Body of pancreas (tissue), 4 donors: ENCODE measurements at places on chromosomes 4 and X. TPM values are rescaled to one million over a fixed set of nuclear protein-coding genes. Genes with fewer than 3 reads are reported as not detected.

GRCh38 chr4:98383431-98384106, 122.4 kb downstream of the RAP1GDS1 start:
- no peaks in the 10 kb centered on the region for H3K27me3 ChIP-seq
- no peak for DNase-seq
- peaks cover 6% of the 10 kb centered on the region for H3K4me1 ChIP-seq
- no peaks in the 10 kb centered on the region for H3K36me3 ChIP-seq
- H3K27ac ChIP-seq, result no peak overlapping the region

- no peaks in the 10 kb centered on the region for H3K36me3 ChIP-seq
- no peak overlapping the region for H3K4me3 ChIP-seq
- no peak for DNase-seq
- H3K4me1 ChIP-seq, result no peaks in the 10 kb centered on the region
Observed at GRCh38 chrX:96615448-96615847, 69.2 kb upstream of the DIAPH2 start.

GRCh38 chr4:110798687-110799086, 175.8 kb upstream of the PITX2 start:
- no peak overlapping the region for H3K4me3 ChIP-seq
- no peaks in the 10 kb centered on the region for H3K36me3 ChIP-seq
- no peak for DNase-seq
- H3K4me1 ChIP-seq, result no peaks in the 10 kb centered on the region
- no peaks in the 10 kb centered on the region for H3K27me3 ChIP-seq
- no peak overlapping the region for H3K27ac ChIP-seq

DNA sequence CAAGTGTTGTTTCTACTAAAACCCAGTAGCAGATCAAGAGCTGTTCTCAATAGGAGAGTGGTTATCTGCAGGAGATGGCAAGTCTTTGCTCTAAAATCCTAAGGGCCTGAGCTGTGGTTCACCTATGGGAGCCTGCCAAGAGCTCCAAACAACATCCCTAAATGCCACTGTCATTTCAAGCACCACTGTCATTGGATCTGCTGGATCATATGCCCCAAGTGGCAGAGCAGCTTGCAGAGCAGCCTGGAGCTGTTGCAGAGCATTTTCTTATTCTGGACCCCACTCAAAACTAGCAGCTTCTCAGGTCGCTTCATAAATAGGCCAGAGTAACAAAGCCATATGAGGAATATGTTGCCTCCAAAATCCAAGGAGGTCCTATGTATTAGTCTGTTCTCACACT, 59.6 kb downstream of the KANTR start:
- no peak overlapping the region for H3K27ac ChIP-seq
- no peaks in the 10 kb centered on the region for H3K27me3 ChIP-seq
- H3K4me3 ChIP-seq, result no peak overlapping the region
- no peak for DNase-seq

- H3K27me3 ChIP-seq, result no peaks in the 10 kb centered on the region
- no peaks in the 10 kb centered on the region for H3K4me1 ChIP-seq
- H3K36me3 ChIP-seq, result no peaks in the 10 kb centered on the region
- H3K27ac ChIP-seq, result no peak overlapping the region
- H3K4me3 ChIP-seq, result no peak overlapping the region
Observed at GRCh38 chrX:38407126-38407525, 54.7 kb downstream of the OTC start.

DNA sequence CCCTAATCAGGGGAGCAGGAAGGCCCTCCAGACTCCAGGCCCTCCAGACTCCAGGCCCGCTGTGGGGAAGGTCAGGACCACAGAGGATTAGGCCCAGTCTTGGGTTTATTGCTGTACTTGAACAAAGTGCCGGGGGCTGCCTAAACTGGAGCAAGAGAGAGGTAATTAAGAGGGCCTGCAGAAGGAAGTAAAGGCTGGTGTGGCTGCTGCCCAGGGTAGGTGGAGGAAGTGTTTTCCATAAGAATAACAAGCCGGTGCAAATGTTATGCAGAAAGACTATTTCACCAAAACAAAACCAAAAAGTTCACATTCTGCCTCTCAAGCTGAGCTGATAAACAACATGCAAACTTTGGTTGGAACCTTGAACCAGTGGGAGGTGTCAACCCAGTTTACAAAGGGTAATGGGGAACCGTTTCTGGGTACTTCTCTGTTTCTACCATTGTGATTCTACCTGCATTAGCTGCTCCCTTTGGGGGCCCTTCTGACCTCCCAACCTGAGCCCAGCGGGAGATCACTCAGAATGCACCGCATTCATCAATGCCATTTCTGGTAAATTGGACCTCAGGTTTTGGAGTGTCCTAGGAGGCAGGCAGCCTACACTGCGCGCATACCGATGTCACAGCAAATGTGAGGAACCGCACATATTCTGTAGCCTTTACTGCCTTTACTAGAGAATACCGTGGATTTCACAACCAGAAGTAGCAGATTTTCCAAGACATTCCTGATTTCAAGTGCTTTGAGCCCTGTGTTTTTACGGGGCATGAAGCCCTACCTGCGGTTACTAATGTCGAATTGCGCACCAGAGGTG, 59.7 kb upstream of the BCOR start:
- H3K27me3 ChIP-seq, result no peaks in the 10 kb centered on the region
- no peak overlapping the region for H3K4me3 ChIP-seq
- H3K36me3 ChIP-seq, result no peaks in the 10 kb centered on the region
- DNase-seq, result no peak
- peak overlapping the region; percentile 72 for H3K27ac ChIP-seq

- no peaks in the 10 kb centered on the region for H3K36me3 ChIP-seq
- H3K27ac ChIP-seq, result no peak overlapping the region
- DNase-seq, result no peak
Observed at GRCh38 chr4:174023641-174024040, 259.8 kb downstream of the FBXO8 start.

- DNase-seq, result no peak
- H3K36me3 ChIP-seq, result no peaks in the 10 kb centered on the region
- H3K27me3 ChIP-seq, result no peaks in the 10 kb centered on the region
- H3K27ac ChIP-seq, result no peak overlapping the region
- no peaks in the 10 kb centered on the region for H3K4me1 ChIP-seq
- H3K4me3 ChIP-seq, result no peak overlapping the region
Observed at GRCh38 chr4:57333684-57334083, 223.5 kb upstream of the IGFBP7 start.

GRCh38 chr4:134695433-134695832, 493.8 kb upstream of the PABPC4L start:
- DNase-seq, result no peak
- H3K4me1 ChIP-seq, result no peaks in the 10 kb centered on the region

GRCh38 chrX:153396320-153397195, 4.6 kb downstream of the PNMA6E start:
- no peaks in the 10 kb centered on the region for H3K27me3 ChIP-seq
- H3K4me3 ChIP-seq, result no peak overlapping the region
- H3K4me1 ChIP-seq, result no peaks in the 10 kb centered on the region
- no peak overlapping the region for H3K27ac ChIP-seq

GRCh38 chr4:138226351-138226750, 15.8 kb downstream of the SLC7A11 start:
- H3K36me3 ChIP-seq, result no peaks in the 10 kb centered on the region
- H3K4me3 ChIP-seq, result no peak overlapping the region

DNA sequence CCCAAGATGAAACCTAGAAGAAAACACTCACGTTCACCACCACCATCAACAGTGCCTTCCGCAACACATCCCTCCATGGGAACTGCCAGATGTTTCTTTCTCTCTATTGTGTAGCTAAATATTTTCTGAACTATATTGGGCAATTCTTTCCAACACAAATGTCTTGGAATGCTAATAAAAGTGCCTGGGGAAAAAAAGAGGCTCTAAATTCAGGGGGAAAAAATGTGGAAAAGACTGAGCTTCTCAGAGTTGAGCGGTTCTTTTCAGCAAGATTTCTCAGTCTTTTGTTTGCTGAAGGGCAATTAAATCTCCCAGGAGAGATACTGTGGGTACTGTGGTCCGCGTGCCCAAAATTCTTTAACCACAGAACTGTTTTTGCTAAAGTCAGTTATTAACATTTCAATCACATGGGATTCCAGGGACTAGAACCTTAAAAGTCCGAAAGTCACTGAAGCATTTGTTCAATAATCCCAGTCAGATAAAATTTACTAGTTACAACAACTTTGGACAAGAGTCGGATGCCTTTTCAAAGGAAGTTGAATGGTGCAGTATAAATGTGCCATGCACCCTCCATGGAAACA, 51.9 kb upstream of the DHRSX start:
- peak overlapping the region; percentile 32 for H3K27ac ChIP-seq
- H3K36me3 ChIP-seq, result no peaks in the 10 kb centered on the region
- peaks cover 11% of the 10 kb centered on the region for H3K4me1 ChIP-seq
- no peak overlapping the region for H3K4me3 ChIP-seq
- DNase-seq, result no peak

GRCh38 chr4:97558204-97558778, 585.0 kb downstream of the STPG2 start:
- DNase-seq, result no peak
- no peaks in the 10 kb centered on the region for H3K27me3 ChIP-seq
- no peak overlapping the region for H3K27ac ChIP-seq
- H3K36me3 ChIP-seq, result no peaks in the 10 kb centered on the region
- H3K4me3 ChIP-seq, result no peak overlapping the region
- H3K4me1 ChIP-seq, result no peaks in the 10 kb centered on the region

DNA sequence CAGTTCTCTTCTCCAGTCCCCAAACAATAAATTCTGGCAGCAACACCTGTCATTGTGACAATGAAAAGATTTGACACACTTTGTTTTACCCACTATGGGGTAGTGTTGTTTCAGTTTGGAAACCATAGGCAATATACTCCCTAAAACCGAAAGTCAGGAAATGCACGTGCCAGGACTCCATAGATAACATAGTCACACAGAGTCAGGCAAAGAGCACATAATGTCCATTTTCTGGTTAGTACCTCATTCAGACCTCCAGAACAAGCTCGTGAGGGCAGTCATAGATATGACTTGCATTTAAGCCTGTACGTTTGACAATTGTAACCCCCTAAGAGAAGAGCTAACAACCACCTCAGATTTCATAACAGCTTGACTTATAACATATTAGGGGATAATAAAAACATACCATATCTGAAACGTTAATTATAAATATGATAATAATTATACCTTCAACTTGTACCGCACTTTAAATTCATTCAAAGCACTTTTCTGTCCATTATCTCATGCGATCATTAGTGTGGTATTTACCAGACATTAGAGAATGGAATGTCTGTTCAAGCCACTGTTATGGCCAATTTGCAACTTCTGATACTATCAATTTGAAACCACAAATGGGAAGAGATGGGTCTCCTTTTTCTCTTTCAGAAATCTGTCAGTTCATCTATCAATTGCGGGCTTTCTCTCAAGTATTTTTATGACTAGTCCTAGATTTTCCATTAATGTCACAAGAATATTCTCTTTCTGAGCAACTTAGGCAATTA, 147.4 kb downstream of the LDB2 start:
- no peak overlapping the region for H3K27ac ChIP-seq
- H3K27me3 ChIP-seq, result no peaks in the 10 kb centered on the region
- no peaks in the 10 kb centered on the region for H3K4me1 ChIP-seq
- DNase-seq, result no peak
- H3K36me3 ChIP-seq, result no peaks in the 10 kb centered on the region

DNA sequence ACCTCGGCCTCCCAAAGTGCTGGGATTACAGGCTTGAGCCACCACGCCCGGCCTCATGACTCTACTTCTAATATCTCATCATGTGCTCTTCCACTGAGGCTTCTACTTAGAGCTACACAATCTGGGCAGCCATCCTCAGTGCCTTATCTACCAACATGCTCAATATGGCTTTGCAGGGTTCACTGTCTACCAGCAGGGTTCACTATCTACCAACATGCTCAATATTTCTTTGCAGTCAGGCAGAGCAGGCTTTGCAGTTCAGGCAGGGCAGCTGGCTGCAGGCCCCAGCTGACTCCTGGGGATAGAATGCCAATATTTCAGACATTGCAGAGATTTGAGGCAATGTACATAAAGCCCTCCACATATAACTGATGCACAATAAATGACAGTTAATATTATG, 47.5 kb downstream of the PKD2 start:
- no peaks in the 10 kb centered on the region for H3K27me3 ChIP-seq
- peaks cover 6% of the 10 kb centered on the region for H3K36me3 ChIP-seq
- no peak for DNase-seq
- no peak overlapping the region for H3K4me3 ChIP-seq

DNA sequence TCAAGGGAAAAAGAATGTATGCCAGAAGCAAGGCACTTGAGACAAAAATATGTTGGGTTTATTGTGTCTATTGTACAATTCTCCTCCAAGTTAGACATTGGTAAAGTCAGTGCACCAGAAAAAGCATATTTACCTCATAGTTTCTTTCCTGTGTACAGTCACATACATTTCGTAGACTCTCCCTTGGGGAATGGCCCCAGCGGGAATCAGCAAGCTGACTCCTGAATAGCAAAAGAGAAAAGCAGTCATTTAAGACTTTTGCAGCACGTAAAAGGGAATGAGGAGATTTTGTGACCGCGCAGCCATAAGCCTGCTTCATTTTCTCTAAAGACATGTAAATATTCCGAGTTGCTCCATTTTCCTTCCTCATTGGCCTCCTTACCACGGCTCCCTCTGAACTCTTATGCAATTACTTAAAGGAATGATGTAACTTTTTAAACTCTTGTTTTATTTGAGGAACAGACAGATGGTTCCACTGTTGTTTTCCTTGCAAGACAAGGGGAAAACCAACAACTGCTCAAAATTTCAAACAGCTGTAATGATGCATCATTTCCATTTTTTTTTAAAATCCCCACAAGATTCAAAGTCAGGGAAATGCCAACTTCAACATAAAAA, 332.7 kb downstream of the UNC5C start:
- no peak for DNase-seq
- no peaks in the 10 kb centered on the region for H3K27me3 ChIP-seq
- no peak overlapping the region for H3K27ac ChIP-seq

- H3K4me3 ChIP-seq, result no peak overlapping the region
- H3K36me3 ChIP-seq, result no peaks in the 10 kb centered on the region
- no peaks in the 10 kb centered on the region for H3K27me3 ChIP-seq
- H3K27ac ChIP-seq, result no peak overlapping the region
Observed at GRCh38 chr4:5027346-5027745, 8.1 kb upstream of the CYTL1 start.

- H3K4me3 ChIP-seq, result no peak overlapping the region
- no peaks in the 10 kb centered on the region for H3K36me3 ChIP-seq
- no peak overlapping the region for H3K27ac ChIP-seq
- no peaks in the 10 kb centered on the region for H3K27me3 ChIP-seq
Observed at GRCh38 chrX:31603411-31604120, 531.7 kb upstream of the FTHL17 start.

- H3K36me3 ChIP-seq, result peaks cover 7% of the 10 kb centered on the region
- H3K27me3 ChIP-seq, result no peaks in the 10 kb centered on the region
- H3K27ac ChIP-seq, result no peak overlapping the region
- no peaks in the 10 kb centered on the region for H3K4me1 ChIP-seq
- no peak for DNase-seq
Observed at GRCh38 chr4:24877868-24878635, 34.8 kb downstream of the CCDC149 start.

HTRA3 gene
- 17.5 TPM for total RNA-seq

UCP1 gene
- total RNA-seq, result not detected

RASL11B gene
- 1.3 TPM for total RNA-seq

FAM193A gene
- total RNA-seq, result 14.8 TPM

CYSLTR1 gene
- 0.78 TPM for total RNA-seq

PNCK gene
- total RNA-seq, result not detected

TMEM255A gene
- 0.52 TPM for total RNA-seq

GYG2 gene
- total RNA-seq, result 21.4 TPM

HADH gene
- 23.9 TPM for total RNA-seq

ZNF330 gene
- total RNA-seq, result 16.9 TPM
